ENCODE measurements at places on chromosomes 7 and 10. TPM values are rescaled to one million over a fixed set of nuclear protein-coding genes. Genes with fewer than 3 reads are reported as not detected.

The CADPS2 gene
- total RNA-seq = 20.8 TPM

The CTTNBP2 gene
- total RNA-seq = 0.18 TPM

The TMEM184A gene
- not detected for total RNA-seq

The TAS2R41 gene
- total RNA-seq = not detected

The MBL2 gene
- not detected for total RNA-seq

The TLX1 gene
- not detected for total RNA-seq

The POU6F2 gene
- not detected for total RNA-seq

The STAMBPL1 gene
- total RNA-seq = 60.8 TPM
